Neural crest cell (in vitro differentiated cells): ENCODE measurements at places on chromosomes 2 and 18. TPM values are rescaled to one million over a fixed set of nuclear protein-coding genes. Genes with fewer than 3 reads are reported as not detected.

The RNF144A gene
- 49.6 and 49.9 TPM in 2 replicates for total RNA-seq

The COLEC12 gene
- 1.7 and 2.0 TPM in 2 replicates for total RNA-seq

The GPR148 gene
- not detected in 2 replicates for total RNA-seq

The FAM228A gene
- 0.39 and 0.51 TPM in 2 replicates for total RNA-seq

The SPDYA gene
- 1.1 and 1.3 TPM in 2 replicates for total RNA-seq

The AKAIN1 gene
- not detected in 2 replicates for total RNA-seq

The RESP18 gene
- not detected in 2 replicates for total RNA-seq

The KIAA2012 gene
- 0.07 and 0.34 TPM in 2 replicates for total RNA-seq

The CCDC121 gene
- total RNA-seq: 5.8 and 6.0 TPM in 2 replicates

DNA sequence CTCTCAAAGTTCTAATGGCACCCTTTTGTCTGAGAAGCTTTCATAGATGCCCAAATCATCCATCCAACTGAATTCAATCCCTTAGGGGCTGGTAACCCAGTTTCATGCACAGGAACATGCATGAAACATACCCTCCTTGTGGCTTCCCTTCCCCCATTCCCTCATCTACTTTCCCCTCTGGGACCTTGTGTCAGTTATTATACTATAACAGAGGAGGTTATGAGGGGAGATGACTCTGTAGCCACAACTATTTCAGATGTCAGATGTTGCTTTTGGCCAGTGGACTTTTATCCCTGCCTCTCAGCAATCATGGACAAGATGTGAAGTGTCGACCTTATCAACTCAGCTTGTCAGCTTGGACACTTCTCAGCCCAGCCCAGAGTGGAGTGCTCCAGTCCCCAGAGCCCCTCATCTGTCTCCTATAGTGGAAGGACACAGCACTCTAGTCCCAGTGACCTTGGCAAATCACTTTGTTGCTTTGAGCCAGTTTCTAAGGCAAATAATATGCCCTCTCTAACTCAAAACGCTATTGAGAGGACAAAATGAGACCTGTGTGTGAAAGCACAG is 8.4 kb downstream of the DHRS9 start:
- H3K4me1 ChIP-seq: no peaks in the 10 kb centered on the region
- H3K27me3 ChIP-seq: no peaks in the 10 kb centered on the region
- H3K36me3 ChIP-seq: no peaks in the 10 kb centered on the region
- DNase-seq: no peak

GRCh38 chr2:240431661-240432424 is 3.6 kb upstream of the GPC1 start:
- no peak overlapping the region for H3K27ac ChIP-seq
- peak overlapping the region; percentile 64 for H3K4me3 ChIP-seq
- no peaks in the 10 kb centered on the region for H3K36me3 ChIP-seq
- peaks cover 4% of the 10 kb centered on the region for H3K4me1 ChIP-seq

- peaks cover 6% of the 10 kb centered on the region for H3K4me1 ChIP-seq
- peaks cover 5% of the 10 kb centered on the region for H3K36me3 ChIP-seq
Observed at GRCh38 chr2:202762556-202762955, 109.0 kb downstream of the ICA1L start.

DNA sequence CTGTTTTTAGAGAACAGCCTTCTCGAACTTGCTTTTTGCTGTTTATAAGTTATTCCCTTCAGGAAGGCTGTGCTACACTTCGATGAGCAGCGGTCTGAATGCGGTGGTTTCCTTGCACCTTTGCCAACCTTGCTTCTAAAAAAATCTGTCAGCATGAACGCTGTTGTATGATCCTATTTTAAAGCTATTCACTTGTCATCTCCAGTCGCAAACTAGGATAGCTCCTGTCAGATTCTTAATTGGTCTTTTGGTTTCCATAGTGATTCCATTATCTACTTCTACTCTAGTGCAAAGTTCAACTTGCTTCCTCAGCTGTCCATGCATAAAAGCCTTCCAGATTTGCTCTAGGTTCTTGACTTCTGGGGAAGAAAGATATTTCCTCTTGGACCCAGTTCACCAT is 76.3 kb upstream of the GALNT3 start:
- DNase-seq: no peak
- H3K36me3 ChIP-seq: peaks cover 10% of the 10 kb centered on the region
- H3K4me1 ChIP-seq: peaks cover 27% of the 10 kb centered on the region
- no peaks in the 10 kb centered on the region for H3K27me3 ChIP-seq
- peak overlapping the region; percentile 21 for H3K4me3 ChIP-seq

- H3K27me3 ChIP-seq: no peaks in the 10 kb centered on the region
- no peaks in the 10 kb centered on the region for H3K36me3 ChIP-seq
- no peak for DNase-seq
- H3K27ac ChIP-seq: no peak overlapping the region
Observed at GRCh38 chr2:226168496-226169160, 631.0 kb downstream of the IRS1 start.

- no peaks in the 10 kb centered on the region for H3K4me1 ChIP-seq
- no peak overlapping the region for H3K27ac ChIP-seq
- H3K4me3 ChIP-seq: no peak overlapping the region
- DNase-seq: no peak
- no peaks in the 10 kb centered on the region for H3K27me3 ChIP-seq
- H3K36me3 ChIP-seq: no peaks in the 10 kb centered on the region
Observed at GRCh38 chr2:49598231-49598630, 443.9 kb upstream of the FSHR start.

GRCh38 chr2:209696836-209697711 is 74.6 kb upstream of the UNC80 start:
- no peaks in the 10 kb centered on the region for H3K27me3 ChIP-seq
- H3K27ac ChIP-seq: no peak overlapping the region
- peaks cover 22% of the 10 kb centered on the region for H3K4me1 ChIP-seq
- peak overlapping the region; percentile 0 for H3K4me3 ChIP-seq
- H3K36me3 ChIP-seq: peaks cover 44% of the 10 kb centered on the region

DNA sequence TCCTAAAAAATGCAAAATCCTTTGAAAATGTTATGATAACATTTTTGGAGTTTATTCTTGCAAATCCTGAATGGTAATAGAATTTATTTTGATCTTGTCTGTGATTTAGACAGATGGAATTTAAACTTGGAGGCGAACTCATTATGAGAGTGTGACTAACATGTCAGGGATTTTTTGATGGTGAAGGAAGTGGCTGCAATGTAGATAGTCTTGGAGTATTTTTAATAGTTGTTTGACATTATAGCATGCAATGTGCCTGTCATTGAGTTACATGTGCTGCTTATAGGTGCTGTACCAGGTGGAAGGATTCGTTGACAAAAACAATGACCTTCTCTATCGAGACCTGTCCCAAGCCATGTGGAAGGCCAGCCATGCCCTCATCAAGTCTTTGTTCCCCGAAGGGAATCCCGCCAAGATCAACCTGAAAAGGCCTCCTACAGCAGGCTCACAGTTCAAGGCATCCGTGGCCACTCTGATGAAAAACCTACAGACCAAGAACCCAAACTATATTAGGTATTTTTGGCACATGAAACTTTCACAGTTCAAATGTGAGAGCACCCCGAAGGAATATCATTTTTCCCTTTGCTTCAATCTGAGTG is 141.8 kb downstream of the MYO1B start:
- no peaks in the 10 kb centered on the region for H3K27me3 ChIP-seq
- no peak overlapping the region for H3K4me3 ChIP-seq
- H3K36me3 ChIP-seq: peaks cover 27% of the 10 kb centered on the region
- no peak for DNase-seq
- H3K4me1 ChIP-seq: no peaks in the 10 kb centered on the region

DNA sequence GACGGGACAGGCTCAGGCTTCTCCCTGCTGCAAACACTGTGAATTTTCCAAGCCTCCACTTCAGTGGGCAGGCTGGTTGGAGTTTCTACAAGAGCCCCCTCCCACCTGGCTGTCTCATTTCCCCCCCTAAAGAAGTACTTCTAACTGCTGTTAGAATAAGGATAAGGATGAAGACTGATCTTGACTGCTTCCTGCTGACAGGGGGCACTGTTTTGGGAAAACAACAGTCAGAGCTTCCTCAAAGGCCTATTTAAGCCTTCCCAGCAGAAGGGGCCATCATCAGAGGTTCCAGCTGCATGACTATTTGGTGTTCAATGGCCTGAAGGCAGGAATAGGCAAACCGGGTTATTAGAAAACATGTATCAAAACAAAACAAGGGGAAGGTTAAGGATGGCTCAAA is 1162.8 kb downstream of the DSC3 start:
- no peaks in the 10 kb centered on the region for H3K36me3 ChIP-seq
- H3K27me3 ChIP-seq: no peaks in the 10 kb centered on the region
- no peak overlapping the region for H3K27ac ChIP-seq
- DNase-seq: no peak
- no peaks in the 10 kb centered on the region for H3K4me1 ChIP-seq

- H3K27me3 ChIP-seq: no peaks in the 10 kb centered on the region
- no peak for DNase-seq
- H3K4me1 ChIP-seq: peaks cover 53% of the 10 kb centered on the region
Observed at GRCh38 chr18:8778386-8778785, 73.0 kb downstream of the MTCL1 start.

DNA sequence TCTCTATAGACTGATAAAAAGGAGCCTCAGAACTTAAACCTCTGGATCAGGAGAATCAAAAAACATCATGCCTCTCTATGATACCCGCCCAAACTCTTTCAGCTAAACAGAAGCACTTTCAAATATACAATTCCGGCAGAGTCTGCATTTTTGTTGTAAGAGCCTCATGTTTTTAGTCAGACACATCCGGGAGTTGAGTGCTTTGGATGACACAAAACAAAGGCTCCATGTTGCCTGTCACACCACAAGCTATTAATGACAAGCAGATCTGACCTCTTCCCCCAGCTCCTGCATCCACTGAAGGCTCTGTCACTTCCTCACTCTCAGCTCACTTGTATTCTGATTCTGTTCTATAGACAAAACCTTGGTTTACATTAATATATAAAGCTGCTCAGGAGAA is 33.2 kb downstream of the SLC38A11 start:
- peaks cover 20% of the 10 kb centered on the region for H3K4me1 ChIP-seq
- DNase-seq: no peak
- peak overlapping the region; percentile 7 for H3K4me3 ChIP-seq
- no peaks in the 10 kb centered on the region for H3K36me3 ChIP-seq
- H3K27ac ChIP-seq: peak overlapping the region; percentile 97
- H3K27me3 ChIP-seq: no peaks in the 10 kb centered on the region

- H3K4me3 ChIP-seq: no peak overlapping the region
- DNase-seq: no peak
- H3K4me1 ChIP-seq: no peaks in the 10 kb centered on the region
- no peak overlapping the region for H3K27ac ChIP-seq
Observed at GRCh38 chr2:15049096-15049993, 416.8 kb downstream of the LRATD1 start.

DNA sequence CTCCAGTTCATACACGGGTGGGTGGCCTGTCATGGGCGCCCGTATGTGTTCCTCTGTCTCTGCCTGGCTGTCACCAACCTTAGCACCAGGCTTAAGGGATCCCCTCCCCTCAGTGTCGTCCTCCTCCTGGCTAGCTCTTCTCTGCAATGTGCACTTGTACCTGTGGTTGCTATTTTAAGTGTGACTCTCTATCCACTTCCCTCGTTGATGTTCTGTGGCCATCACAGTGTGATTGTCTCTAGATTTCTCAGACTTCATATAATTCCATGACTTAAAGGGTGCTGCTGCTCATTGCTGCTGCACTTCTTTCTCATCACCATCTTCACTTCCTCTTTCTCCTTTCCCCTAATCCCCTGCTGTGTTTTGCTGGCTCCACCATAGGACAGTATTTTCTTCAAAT is 143.4 kb downstream of the EML6 start:
- H3K36me3 ChIP-seq: no peaks in the 10 kb centered on the region
- H3K4me3 ChIP-seq: no peak overlapping the region
- DNase-seq: no peak
- peaks cover 5% of the 10 kb centered on the region for H3K4me1 ChIP-seq
- H3K27ac ChIP-seq: no peak overlapping the region
- H3K27me3 ChIP-seq: no peaks in the 10 kb centered on the region

DNA sequence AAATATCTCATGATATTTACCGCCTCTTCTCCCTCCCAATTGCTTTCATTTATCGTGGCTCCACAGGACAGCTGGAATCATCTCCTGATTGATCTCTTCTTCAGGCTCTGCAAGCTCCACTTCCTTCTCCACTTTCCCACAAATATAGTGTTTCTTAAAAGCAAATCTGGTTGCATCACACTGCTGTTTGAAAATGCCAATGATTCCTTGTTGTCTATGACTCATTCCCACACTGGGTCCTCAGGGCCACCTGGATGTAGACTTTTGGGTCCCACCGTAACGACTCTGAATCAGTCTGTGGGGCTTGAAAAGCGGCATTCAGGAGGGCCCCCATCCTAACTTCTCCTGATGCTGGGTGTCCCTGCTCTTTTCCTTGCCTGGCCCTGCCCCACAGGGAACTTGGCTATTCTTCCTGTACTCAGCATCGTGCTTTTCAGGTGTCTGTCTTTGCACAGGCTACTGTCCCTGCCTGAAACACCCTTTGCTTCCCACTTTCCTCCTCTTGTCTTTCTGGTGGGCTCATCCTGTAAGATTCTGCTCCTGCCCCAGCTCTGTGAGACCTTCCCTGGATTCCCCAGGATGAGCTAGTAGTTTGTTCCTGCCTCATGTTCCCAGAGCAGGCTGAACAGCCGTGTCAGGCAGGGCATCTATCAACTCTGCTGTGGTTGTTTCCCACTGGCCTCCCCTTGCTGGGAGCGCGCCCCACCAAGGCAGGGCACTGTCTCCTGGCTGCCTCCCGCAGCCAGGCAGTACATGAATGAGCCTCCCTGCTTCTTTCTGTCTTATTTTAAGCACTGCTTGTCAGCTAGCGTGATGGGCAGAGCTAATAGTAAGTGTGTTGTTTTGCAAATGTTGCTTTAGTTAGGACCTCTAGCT is 111.9 kb downstream of the KCTD1 start:
- no peak overlapping the region for H3K4me3 ChIP-seq
- H3K36me3 ChIP-seq: no peaks in the 10 kb centered on the region
- H3K27me3 ChIP-seq: no peaks in the 10 kb centered on the region
- H3K4me1 ChIP-seq: peaks cover 17% of the 10 kb centered on the region

DNA sequence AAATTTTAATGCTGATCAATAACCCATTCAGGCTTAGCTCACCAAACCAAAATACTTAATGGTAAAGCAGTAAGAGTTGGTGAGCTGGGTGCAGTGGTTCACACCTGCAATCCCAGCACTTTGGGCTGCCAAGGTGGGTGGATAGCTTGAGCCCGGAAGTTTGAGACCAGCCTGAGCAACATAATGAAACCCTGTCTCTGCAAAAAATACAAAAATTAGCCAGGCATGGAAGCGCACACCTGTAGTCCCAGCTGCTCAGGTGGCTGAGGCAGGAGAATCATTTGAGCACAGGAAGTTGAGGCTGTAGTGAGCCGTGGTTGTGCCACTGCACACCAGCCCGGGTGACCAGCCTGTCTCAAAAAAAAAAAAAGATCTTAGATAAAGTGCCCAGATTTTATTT is 35.7 kb upstream of the MPP4 start:
- H3K4me3 ChIP-seq: no peak overlapping the region
- no peak overlapping the region for H3K27ac ChIP-seq
- no peaks in the 10 kb centered on the region for H3K27me3 ChIP-seq
- DNase-seq: no peak
- peaks cover 27% of the 10 kb centered on the region for H3K36me3 ChIP-seq

- no peak overlapping the region for H3K27ac ChIP-seq
- peaks cover 4% of the 10 kb centered on the region for H3K4me1 ChIP-seq
- no peaks in the 10 kb centered on the region for H3K27me3 ChIP-seq
- H3K4me3 ChIP-seq: no peak overlapping the region
Observed at GRCh38 chr2:25700221-25700660, 26.9 kb upstream of the DTNB start.
